ENCODE measurements at places on chromosomes 6 and 20. TPM values are rescaled to one million over a fixed set of nuclear protein-coding genes. Genes with fewer than 3 reads are reported as not detected.
A peak's percentile ranks its signal among the peaks of the same experiment; 100 is the strongest.

The BFSP1 gene
- total RNA-seq = 0.17 TPM

- H3K27ac ChIP-seq = peak overlapping the region; percentile 91
- H3K27me3 ChIP-seq = no peaks in the 10 kb centered on the region
- DNase-seq = peak; percentile 88
- peak overlapping the region; percentile 85 for H3K4me3 ChIP-seq
Observed at GRCh38 chr20:41137614-41138474, 501 bp downstream of the PLCG1 start.

DNA sequence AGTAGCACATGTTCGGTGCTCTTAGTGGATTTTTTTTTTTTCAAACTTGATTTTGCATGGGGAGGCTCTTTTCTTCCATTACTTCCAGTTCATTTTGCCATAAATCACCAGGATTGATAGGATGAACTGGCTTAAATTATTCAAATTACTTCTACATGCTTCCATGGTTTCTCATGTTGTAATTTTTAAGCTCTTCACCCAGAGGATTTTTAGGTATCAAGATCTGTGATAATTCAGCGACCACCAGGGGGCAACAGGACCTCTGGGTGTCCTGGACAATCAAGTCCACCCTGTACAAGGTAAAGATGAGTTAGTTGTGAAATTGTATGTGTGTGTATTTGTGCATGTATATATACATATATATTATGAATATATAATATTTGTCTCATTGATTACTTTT lies 4.2 kb upstream of the EPHA7 start:
- H3K27me3 ChIP-seq = peaks cover 29% of the 10 kb centered on the region
- peaks cover 7% of the 10 kb centered on the region for H3K4me1 ChIP-seq
- DNase-seq = no peak
- H3K36me3 ChIP-seq = no peaks in the 10 kb centered on the region
- no peak overlapping the region for H3K4me3 ChIP-seq
- no peak overlapping the region for H3K27ac ChIP-seq

DNA sequence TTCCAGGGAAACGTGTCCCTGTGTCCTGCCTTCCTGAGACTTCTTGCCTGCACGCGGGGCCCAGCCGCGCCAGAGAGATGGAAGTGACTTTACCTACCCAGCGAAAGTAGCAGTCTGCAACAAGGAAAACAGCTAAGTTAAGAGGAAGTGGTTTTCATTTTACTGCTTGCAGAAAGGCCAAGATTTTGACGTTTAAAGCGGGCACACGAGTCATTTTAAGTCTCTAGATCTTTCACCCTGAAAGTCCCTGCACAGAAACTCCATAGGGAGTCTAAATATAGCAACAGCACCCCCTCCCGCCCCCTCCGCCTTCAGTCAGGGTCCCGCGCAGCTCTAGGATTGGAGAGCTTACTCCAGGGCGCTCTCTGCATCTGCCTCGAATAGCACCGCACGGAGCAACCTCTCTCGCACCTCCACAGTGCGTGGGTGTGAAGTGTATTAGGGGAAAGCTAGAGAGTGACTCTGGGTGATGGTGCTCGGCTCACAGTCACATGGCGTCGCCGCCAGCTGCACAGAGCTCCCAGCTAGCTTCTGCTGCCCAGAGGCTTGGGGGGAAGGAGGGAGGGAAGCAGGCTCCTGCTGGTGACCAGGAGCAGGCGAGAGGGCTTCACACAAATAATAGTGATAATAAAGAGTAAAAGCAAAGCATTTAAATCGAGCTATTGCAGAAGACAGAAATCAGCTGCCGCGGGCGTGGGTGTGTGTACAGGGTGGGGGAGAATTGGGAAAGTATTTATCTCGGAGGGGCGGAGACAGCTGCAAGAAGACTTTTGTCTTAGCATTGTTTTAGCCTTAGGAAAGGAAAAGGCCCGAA lies 1.8 kb upstream of the KCNQ5 start:
- peaks cover 32% of the 10 kb centered on the region for H3K4me1 ChIP-seq
- peak overlapping the region; percentile 92 for H3K27ac ChIP-seq
- no peaks in the 10 kb centered on the region for H3K27me3 ChIP-seq
- H3K4me3 ChIP-seq = peak overlapping the region; percentile 92
- peak; percentile 68 for DNase-seq

GRCh38 chr6:43575772-43576551 lies at the start of the genes POLH and XPO5:
TSS of gene POLH (plus strand) at chr6:43576185. CDS start at chr6:43582320, 6,135 bp downstream.
TSS of gene XPO5 (minus strand) at chr6:43576038. CDS start at chr6:43575864, 174 bp downstream.
- peak within 1 kb of the TSS; percentile 95 for H3K4me3 ChIP-seq
- H3K27ac ChIP-seq = peak within 1 kb of the TSS; percentile 88
- peak; percentile 95 for DNase-seq
- peaks cover 20% of the 10 kb centered on the region for H3K36me3 ChIP-seq
- no peaks in the 10 kb centered on the region for H3K27me3 ChIP-seq

- peak overlapping the region; percentile 90 for H3K27ac ChIP-seq
- DNase-seq = peak; percentile 80
- peaks cover 74% of the 10 kb centered on the region for H3K36me3 ChIP-seq
- peaks cover 56% of the 10 kb centered on the region for H3K4me1 ChIP-seq
Observed at GRCh38 chr6:41936073-41936837, 5.4 kb downstream of the CCND3 start.

DNA sequence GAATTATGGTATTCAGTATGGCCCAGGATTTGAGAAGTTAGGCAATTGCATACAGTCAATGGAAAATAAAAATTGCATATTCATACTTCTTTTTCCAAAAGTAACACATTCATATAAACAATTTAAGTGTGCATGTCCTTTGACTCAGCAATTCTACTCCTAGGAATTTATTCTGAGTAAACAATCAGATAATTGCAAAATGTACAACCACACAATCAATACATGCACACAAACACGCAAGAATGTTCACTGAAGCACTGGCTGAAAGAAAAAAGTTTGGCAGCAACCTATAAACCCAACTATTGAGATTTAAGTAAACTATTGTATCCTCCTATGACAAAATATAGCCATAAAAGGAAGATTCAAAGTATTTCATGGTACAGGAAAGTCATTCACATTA lies 1.6 kb downstream of the CYP39A1 start:
- H3K36me3 ChIP-seq = no peaks in the 10 kb centered on the region
- H3K27ac ChIP-seq = no peak overlapping the region
- peaks cover 14% of the 10 kb centered on the region for H3K4me1 ChIP-seq
- H3K27me3 ChIP-seq = peaks cover 56% of the 10 kb centered on the region
- no peak overlapping the region for H3K4me3 ChIP-seq

All from activated naive CD8-positive, alpha-beta T cell treated with anti-CD3 and anti-CD28 coated beads, Interleukin-2, amount 10 ng/mL, durations not matched to agents 7 days and 5 days (primary cell).